Activated naive CD8-positive, alpha-beta T cell treated with anti-CD3 and anti-CD28 coated beads, Interleukin-2, amount 50 U/mL, for 16 hours (primary cell): ENCODE measurements at places on chromosomes 5 and 9.

GRCh38 chr9:89883401-89884341, 278.9 kb downstream of the GADD45G start:
- no peak for DNase-seq

DNA sequence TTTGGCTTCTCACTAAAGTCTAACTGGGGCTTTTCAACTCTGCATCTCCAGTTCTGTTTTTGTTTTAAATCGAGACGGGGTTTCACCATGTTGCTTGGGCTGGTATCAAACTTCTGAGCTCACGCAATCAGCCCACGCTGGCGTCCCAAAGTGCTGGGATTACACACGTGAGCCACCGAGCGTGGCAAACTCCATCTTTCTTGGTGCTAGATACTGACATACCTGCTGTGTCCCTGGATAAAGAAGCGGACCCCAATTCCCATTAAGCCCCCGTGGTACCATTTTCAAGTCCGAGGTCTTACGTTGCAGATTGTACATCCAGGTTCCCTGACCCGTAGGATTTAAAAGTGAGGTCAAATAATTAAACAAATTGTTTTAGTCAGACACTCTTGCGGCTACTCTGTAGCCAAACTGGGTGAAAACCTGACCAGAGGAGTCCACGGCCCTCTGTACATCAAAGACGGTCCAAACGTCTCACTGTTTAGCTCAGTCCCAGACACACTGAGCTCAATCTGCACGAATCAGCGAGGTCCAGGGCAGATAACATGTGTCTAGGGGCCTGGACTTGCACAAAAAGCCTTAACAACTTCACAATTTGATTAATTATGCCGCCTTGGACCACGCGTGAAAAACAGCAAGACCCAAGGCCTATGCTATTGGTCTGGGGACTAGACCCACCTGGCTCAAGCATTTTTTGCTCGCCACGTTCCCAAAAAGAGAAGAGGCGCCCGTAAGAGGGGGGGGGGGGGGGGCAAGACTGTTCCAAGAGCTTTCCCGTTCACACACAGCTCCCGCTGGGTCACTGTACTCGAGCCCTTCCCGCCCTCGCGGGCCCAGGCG, 727 bp upstream of the DNAJA1 start:
- no peak for DNase-seq

DNA sequence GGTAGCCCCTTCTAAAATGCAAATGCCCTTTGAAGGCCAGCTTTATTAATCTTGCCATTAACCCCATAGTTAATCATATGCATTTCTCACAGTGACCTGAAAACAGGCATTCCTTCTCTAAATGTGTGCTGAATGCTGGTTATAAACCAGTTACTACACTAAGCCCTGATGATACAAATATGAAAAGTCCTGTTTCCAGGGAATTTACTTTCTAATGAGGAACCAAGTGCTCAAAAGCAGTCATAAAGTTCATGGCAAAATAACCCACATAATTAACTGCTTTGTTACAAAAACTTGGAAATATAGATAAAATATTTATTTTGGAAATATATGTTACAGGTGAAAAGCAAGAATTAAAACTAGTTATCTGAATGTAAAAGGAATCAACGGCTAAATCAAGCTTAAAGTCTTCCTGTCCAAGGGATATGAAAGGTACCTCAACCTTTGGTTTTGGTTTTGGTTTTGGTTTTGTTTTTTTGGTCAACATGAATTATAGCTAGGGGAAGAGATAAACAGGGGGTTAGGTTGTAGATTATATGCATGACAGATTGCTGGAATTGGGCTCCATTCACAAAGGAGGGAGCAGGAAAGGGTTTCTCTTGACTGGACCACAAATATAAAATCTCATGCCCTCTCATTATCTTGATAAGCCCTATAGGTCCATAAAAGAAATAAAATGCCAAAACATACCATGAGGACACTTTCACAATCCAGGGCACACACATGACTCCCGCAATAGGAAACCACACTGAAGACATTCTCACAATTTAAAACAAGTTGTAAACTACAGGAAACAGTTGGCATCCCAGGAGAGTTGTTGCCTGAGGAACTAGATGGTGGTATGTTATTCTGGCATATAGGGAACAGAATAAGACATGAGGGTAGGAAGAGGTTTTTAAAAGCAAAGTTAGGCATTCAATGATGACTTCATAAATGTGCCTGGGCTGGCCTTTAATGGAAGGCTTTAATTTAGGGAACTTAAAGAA, 46.7 kb upstream of the MACIR start:
- no peak for DNase-seq

GRCh38 chr5:110032376-110032775, 342.6 kb downstream of the MAN2A1 start:
- DNase-seq: no peak

GRCh38 chr9:136117916-136118319, 757 bp downstream of the TMEM250 start:
- no peak for DNase-seq

DNA sequence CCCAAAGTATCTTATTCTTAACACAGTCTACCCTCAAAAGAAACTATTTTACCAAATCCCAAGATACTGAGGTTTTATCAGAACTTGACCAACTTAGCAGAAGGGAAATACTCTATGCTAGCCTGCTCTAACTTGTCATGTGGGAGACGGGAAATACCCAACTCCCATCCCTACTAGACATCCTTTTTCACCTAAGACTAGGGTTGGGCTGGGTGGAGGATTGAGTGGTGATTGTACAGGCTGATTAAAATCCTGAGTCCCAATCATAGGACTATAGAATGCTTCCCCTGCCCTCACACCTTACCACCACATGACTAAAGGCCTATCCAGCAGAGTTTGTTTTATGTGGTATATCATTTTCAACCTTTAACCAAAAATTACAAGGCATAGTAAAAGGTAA, 786.5 kb downstream of the TAF11L14 start:
- no peak for DNase-seq

- no peak for DNase-seq
Measured at GRCh38 chr9:100324594-100325200, 28.0 kb downstream of the TEX10 start.

DNA sequence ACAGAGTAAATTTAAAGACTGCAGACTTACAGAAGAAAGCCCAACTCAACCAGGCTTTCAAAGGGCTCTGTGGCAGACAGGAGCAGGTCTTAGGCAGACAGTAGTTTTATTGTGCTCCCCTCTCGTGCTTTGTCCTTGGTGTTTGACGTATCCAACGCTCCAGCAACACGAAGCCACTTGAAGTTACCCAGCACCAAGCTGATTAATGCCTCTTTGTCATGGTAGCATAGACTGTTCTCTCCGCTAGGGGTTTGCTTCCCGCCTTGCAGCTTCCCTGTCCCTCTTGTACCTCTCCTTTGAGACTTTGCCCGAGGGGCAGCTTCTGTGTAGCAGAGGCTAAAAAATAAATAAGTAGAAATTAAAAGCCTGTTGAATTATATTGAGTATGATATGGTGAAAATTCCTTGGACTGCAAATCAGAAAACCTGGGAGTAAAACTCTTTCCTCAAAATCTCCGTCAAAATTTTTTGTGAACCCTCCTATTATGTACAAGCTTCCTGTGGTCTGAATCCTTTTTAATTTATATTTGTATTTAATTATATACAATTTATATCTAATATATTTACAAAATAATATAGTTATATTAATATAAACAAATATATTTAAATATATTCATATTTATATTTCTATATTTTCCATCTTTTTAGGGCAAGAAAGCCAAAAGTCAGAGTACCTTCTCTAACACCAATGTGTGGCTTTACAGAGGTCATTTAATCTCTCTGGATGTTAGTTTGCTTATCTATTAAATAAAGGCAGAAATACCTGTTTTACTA, 405.4 kb downstream of the DMAC1 start:
- DNase-seq: no peak

DNA sequence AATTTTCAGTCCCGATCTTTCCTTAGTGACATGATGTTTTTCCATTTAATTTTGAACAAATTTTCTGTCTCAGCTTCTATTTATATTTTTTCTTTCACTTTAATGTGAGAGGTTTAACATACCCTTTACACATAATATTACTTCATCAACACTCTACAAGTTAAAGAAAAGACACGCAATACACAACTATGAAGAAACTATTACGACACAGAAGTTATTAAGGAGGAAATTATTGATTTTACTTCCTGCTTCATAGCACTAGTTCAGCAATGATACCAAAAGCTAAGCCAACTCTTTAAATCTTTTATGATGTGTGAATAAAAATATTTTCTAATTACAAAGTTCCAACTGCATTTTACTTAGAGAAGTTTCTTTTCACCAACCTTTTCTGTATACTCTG, 432.3 kb upstream of the DAB2 start:
- DNase-seq: no peak

DNA sequence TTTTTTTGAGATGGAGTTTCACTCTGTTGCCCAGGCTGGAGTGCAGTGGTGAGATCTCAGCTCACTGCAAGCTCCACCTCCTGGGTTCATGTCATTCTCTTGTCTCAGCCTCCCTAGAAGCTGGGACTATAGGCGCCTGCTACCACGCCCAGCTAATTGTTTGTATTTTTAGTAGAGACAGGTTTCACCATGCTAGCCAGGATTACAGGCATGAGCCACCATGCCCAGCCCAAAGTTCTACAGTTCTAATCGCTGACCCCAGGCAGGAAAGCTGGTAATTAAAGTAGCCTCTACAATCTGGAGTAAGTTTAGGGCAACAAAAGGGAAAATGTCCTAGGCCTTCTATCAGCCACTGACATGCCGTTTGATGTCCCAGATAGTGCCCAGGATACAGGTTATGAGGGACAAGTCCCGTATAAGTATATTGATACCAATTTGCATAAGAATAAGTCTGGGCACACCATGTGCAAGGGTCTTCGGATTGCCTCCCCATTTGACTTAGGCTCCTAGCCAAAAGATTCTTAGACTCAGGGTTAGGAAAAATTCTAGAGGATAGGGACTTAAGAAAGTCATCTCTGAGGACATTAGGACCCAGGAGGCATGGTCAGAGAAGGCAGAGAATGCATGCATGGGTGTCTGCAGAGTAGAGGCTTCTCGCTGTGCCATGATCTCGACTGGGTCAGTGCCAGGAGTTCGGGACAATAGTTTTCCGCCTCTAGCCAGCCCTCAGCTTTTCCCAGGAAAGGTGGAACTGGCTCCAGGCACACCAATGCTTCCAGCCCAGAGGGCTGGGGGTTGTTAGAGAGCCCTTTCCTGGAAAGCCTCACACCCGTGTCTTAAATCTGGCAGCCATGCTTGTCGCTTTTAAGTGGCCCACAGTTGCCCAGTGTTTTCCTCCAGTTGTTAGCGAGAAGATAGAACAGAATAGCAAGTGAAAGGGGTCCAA, 1111.1 kb downstream of the TAF11L14 start:
- DNase-seq: no peak

DNA sequence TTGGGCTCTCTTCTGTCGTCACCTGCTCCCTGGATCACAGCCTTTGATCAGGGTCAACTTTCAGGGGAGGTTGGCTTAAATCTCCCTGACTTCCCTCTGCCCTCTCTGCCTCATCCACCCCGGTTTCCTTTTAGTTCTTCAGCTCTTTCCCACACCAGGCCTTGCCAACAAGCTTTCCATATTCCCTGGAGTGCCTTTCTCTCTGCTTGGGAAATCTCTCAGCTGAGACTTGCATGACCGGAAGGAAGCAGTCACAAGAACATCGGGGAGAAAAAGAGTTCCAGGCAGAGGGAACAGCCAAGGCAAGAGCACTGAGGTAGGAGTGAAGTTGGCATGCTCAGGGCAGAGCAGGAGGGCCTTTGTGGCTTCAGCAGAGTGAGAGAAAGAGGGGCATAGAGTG, 88.4 kb upstream of the HSPA9 start:
- DNase-seq: no peak

DNA sequence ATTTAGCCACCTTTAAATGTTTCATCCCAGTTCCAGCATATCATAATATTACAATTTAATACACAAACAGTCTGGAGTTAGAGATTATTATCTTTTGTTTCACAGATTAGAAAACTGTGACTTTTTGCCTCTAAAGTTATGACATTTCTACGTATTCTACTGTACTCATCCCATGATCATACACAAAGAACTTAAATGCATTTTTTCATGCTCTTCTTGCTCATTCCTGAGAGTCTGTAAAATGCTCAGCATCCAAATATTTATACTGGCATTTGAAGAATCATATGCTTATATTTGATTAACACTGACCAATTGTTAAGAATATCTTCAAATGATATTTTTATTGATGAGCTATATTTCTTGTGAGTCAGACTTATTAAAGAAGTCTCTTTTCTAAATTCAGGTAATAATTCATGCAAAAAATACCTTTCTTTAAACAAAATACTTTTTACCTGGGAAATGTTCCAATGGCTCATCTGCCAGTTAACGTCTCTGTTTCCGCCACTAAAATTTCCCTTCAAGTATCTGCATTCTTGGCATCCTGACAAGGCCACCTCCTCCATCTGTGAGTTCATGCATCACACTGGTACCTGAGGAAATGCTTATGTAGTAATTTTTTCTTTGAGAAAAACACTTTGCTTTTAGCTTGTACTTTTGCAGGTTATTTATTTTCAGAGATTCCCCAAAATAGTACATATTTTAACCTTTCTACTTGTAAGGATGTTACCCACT, 139.6 kb upstream of the RASA1 start:
- no peak for DNase-seq

DNA sequence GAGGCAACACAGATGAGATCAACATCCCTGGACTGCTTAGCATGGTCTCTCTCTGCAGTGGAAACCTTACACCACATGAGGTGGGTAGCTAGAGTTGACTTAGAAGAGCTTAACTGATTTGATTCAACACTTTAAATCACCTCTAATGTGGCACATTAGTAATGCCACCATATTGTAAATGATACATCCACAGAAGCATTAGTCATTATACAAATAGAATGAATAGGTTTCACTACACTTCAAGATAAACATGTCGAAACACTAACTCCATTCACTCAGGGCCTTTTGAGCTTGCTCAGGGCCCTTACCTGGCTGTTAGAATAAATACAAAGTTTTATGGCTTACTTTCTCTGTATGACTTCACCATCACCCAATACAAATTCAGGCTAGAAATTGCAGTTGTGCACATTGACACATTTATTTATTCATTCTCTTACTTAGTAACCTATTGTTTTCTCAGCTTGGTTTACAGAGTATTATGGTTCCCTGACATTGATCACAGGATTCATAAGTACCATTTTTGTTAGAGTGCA, 9.3 kb upstream of the SMAD5 start:
- DNase-seq: no peak

DNA sequence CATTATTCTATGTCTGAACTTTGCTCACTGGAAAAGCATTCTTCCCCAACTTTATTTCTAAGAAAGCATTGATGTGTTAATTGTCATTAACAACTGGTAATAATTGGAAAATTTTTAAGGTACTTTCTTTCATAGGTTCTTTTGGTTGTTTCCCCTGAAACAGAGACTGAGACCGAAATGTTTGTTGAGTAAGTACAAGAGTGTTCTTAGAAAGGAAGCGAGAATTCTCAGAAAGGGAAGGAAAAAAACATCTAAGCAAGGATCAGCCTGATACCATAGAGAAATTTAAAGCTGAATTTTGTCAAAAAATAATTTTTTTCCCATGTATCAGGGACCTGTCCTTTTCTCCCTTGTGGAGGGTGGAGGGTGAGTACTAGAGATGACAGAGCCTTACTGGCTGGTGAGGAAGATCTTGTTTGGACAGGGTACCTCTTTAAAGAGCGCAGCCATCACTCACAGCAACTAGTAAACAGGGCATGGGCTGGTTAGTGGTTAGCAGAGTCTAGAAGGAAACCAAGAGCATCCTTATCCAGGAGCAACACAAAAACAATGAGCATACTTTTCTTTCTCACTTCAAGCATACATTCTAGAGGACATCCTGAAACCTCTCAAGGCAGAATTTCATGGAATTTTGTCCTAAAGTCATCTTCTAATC, 898.5 kb downstream of the DNAH5 start:
- DNase-seq: no peak
